CD8-positive, alpha-beta memory T cell (primary cell): ENCODE measurements at places on chromosomes 11 and 22.

GRCh38 chr11:117064275-117064674 lies 34.0 kb downstream of the SIK3 start:
- no peaks in the 10 kb centered on the region for H3K27me3 ChIP-seq
- no peak overlapping the region for H3K4me3 ChIP-seq
- H3K4me1 ChIP-seq, result peaks cover 22% of the 10 kb centered on the region
- H3K36me3 ChIP-seq, result no peaks in the 10 kb centered on the region

GRCh38 chr22:40241200-40241763 lies 63.6 kb downstream of the TNRC6B start:
- H3K4me1 ChIP-seq, result peaks cover 71% of the 10 kb centered on the region
- H3K4me3 ChIP-seq, result no peak overlapping the region
- peak; percentile 55 for DNase-seq
- H3K27me3 ChIP-seq, result no peaks in the 10 kb centered on the region

DNA sequence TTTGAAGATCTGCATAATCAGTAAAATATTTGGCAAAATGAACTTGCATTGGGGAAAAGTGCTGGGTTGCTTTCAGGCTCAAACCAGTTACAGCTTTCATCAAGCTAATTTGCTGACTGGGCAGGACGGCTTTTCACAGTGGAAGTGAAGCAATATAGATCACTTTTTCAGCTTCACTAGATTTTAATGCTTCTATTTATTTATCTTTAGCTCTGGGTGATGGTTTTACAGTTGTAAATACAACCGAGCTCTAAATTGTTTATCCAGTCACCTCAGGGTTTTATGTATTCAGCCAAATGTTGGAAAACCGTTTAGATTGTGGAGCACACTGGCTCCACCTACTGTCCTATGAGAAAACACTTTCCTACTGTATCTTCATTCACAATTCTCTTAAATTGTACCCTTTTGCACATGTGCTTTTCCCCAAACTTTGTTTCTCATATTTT lies 58.2 kb downstream of the ACER3 start:
- H3K4me1 ChIP-seq, result peaks cover 5% of the 10 kb centered on the region
- no peaks in the 10 kb centered on the region for H3K27me3 ChIP-seq
- no peak overlapping the region for H3K4me3 ChIP-seq
- no peaks in the 10 kb centered on the region for H3K36me3 ChIP-seq
- no peak for DNase-seq
- H3K27ac ChIP-seq, result no peak overlapping the region

DNA sequence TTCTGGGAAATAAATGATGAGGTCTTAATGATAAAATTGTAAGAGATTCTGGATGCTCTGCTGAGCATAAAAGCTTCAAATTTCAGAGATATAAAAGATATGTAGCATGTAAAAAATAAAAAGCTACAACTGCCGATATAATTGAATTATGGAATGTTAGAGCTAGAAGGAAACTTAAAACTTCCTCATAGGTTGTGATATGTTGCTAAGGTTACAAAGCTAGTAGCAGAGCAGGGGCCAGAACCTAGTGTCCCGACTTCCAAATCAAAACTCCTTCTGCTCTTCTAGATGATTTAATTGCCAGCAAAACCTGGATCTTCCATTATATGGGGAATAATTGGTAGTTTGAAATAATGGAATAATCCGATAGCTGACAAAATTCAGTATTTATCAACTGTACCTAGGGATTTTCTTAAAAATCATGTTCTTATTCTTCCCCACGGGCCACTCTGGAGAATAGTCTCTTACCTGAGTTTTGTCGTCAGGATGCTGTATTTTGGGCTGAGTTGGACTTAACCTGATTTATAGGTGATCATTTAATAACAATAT lies at the start of gene ASCL3:
ASCL3 (minus strand) TSS at position 499 of the 549 bp plus-strand sequence. CDS start 4,855 bp downstream, outside the sequence.
- no peaks in the 10 kb centered on the region for H3K27me3 ChIP-seq
- H3K27ac ChIP-seq, result no peak within 1 kb of the TSS
- H3K4me3 ChIP-seq, result no peak within 1 kb of the TSS
- DNase-seq, result no peak

DNA sequence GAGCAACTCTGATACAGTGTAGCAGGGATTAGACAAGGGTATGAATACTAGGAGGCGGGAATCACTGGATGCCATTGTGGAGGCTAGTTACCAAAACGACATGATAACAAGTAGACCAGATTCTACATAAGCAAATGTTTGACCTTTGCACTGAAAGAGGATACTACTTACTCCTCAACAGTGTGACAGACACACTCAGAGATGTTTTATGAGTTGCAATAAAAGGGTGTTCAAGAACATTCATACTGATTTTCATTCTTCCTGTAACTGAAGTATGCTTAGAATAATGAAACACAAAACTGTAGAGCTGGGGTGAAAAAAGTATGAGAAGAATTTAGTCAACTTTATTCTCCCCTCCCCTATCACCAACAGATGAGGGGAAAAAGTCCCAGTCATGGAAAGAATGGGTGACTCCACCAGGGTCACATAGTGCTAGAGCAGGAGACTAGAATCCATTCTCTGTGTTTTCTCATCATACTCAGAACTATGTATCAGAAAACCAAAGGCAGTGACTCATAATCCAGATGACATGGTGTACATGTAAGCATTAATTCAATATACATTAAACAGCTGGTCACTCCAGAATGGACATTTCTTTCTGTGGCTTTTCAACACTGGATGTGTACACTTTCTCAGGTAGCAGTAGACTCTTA lies 32.8 kb downstream of the ARHGAP20 start:
- H3K27ac ChIP-seq, result no peak overlapping the region
- no peak for DNase-seq
- no peak overlapping the region for H3K4me3 ChIP-seq
- no peaks in the 10 kb centered on the region for H3K36me3 ChIP-seq
- H3K27me3 ChIP-seq, result no peaks in the 10 kb centered on the region

- no peak for DNase-seq
- H3K4me3 ChIP-seq, result no peak overlapping the region
- H3K4me1 ChIP-seq, result no peaks in the 10 kb centered on the region
- no peaks in the 10 kb centered on the region for H3K27me3 ChIP-seq
- H3K27ac ChIP-seq, result no peak overlapping the region
- no peaks in the 10 kb centered on the region for H3K36me3 ChIP-seq
These were observed 292.0 kb downstream of the NTM start for GRCh38 chr11:131662317-131662972.

GRCh38 chr11:2846056-2846455 lies 39.5 kb downstream of the CDKN1C start:
- no peaks in the 10 kb centered on the region for H3K27me3 ChIP-seq
- no peak overlapping the region for H3K27ac ChIP-seq
- H3K4me1 ChIP-seq, result no peaks in the 10 kb centered on the region
- H3K4me3 ChIP-seq, result no peak overlapping the region
- DNase-seq, result no peak

DNA sequence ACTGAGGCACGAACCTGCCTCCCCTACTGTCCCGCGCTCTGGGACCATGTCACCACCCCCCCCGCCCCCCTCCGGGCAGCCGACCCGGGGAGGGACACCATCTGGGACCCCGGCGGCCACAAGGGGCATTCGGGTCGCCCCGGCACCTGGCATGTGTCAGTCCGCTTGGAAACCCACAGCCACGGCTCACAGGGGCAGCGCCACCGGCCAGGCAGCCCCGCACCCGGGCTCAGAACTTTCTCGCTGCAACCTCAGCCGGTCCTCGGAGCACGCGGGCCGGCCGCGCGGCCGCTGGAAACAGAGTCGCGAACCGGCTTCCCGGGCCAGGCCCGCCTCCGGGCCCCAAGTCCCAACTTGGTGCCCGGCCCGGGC lies 159.9 kb upstream of the GRK3 start:
- H3K4me1 ChIP-seq, result peaks cover 34% of the 10 kb centered on the region
- DNase-seq, result no peak
- peak overlapping the region; percentile 63 for H3K4me3 ChIP-seq
- no peaks in the 10 kb centered on the region for H3K36me3 ChIP-seq

- DNase-seq, result no peak
- H3K4me1 ChIP-seq, result peaks cover 16% of the 10 kb centered on the region
- H3K4me3 ChIP-seq, result no peak overlapping the region
- H3K27me3 ChIP-seq, result no peaks in the 10 kb centered on the region
These were observed 50.7 kb upstream of the RAPSN start for GRCh38 chr11:47499614-47500013.

GRCh38 chr11:71075871-71076420 lies 176.4 kb downstream of the SHANK2 start:
- H3K4me3 ChIP-seq, result no peak overlapping the region
- no peak for DNase-seq
- peaks cover 3% of the 10 kb centered on the region for H3K27me3 ChIP-seq

DNA sequence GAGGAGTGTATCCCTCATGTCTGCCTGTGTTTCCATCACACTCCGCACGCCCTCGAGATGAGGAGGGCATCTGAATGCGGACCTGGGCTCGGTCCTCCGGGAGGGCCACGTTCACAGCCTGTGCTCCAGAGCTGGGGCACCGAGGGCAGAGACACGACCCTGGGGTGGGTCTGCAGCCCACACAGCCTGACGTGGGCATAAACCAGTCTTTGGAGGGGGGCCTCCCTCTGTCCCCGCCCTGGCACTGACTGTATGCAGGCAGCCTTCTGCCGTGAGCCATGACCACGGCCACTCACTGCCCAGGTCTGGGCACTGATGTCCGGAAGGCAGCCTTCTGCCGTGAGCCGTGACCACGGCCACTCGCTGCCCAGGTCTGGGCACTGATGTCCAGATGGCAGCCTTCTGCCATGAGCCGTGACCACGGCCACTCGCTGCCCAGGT lies 1425.1 kb downstream of the BRD1 start:
- no peaks in the 10 kb centered on the region for H3K27me3 ChIP-seq
- H3K27ac ChIP-seq, result no peak overlapping the region
- H3K36me3 ChIP-seq, result no peaks in the 10 kb centered on the region
- no peak for DNase-seq

GRCh38 chr22:46126853-46127385 lies 23.4 kb upstream of the PPARA start:
- no peak overlapping the region for H3K27ac ChIP-seq
- no peaks in the 10 kb centered on the region for H3K27me3 ChIP-seq
- H3K4me3 ChIP-seq, result no peak overlapping the region
- H3K4me1 ChIP-seq, result no peaks in the 10 kb centered on the region

- no peaks in the 10 kb centered on the region for H3K4me1 ChIP-seq
- H3K27me3 ChIP-seq, result no peaks in the 10 kb centered on the region
- no peak overlapping the region for H3K4me3 ChIP-seq
These were observed 61.5 kb upstream of the EED start for GRCh38 chr11:86182976-86183584.

DNA sequence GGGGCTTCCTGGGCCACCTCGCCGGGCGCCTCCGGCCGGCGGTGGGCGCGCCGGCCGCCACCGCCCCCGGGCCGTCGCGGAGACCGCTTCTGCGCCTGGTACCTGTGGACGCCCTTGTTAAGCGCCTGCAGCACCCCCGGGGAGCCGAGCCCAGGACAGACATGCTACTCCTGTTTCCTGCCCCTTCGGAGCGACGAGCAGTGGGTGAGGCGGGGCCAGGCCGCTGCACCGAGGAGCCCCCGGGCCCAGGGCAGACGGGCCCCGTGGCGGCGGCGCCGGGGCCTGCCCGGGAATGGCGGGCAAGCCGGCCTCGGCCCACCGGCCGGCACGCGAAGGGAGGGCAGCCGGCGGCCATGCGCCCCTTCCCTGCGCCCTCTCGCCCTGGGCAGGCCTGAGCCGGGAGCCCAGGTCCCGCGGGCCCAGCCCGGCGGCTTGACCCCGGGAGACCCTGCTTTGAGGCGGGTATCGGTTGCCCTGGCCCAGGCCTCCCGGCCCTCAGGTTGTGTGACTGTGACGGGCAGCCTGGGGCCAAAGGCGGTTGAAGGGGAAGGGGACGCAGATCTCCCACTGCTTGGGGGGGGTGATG lies 789 bp upstream of the KDM2A start:
- no peaks in the 10 kb centered on the region for H3K27me3 ChIP-seq
- H3K36me3 ChIP-seq, result no peaks in the 10 kb centered on the region
- H3K4me1 ChIP-seq, result peaks cover 23% of the 10 kb centered on the region

- H3K27me3 ChIP-seq, result no peaks in the 10 kb centered on the region
- no peak overlapping the region for H3K4me3 ChIP-seq
- DNase-seq, result no peak
- H3K4me1 ChIP-seq, result no peaks in the 10 kb centered on the region
- H3K36me3 ChIP-seq, result no peaks in the 10 kb centered on the region
These were observed 7.4 kb upstream of the PIM3 start for GRCh38 chr22:49953027-49953679.

GRCh38 chr11:33866936-33867335 lies 24.9 kb downstream of the LMO2 start:
- no peak for DNase-seq
- H3K4me1 ChIP-seq, result peaks cover 13% of the 10 kb centered on the region
- H3K27me3 ChIP-seq, result peaks cover 25% of the 10 kb centered on the region
- H3K36me3 ChIP-seq, result no peaks in the 10 kb centered on the region
